ENCODE measurements at places on chromosomes 7 and 10. TPM values are rescaled to one million over a fixed set of nuclear protein-coding genes. Genes with fewer than 3 reads are reported as not detected.

The BMPR1A gene
- polyA plus RNA-seq = 63.2 TPM

The FAM200A gene
- 17.4 TPM for polyA plus RNA-seq

The VAX1 gene
- polyA plus RNA-seq = 0.01 TPM

The ASB15 gene
- 1.4 TPM for polyA plus RNA-seq

The CALD1 gene
- 267 TPM for polyA plus RNA-seq

The NANOS1 gene
- polyA plus RNA-seq = 3.4 TPM

The SRRM3 gene
- polyA plus RNA-seq = 2.6 TPM

The PDZD7 gene
- polyA plus RNA-seq = 3.8 TPM

The KAT6B gene
- polyA plus RNA-seq = 48.8 TPM

The VWA2 gene
- polyA plus RNA-seq = 1.9 TPM

The SORBS1 gene
- polyA plus RNA-seq = 26.6 TPM

The CDHR3 gene
- polyA plus RNA-seq = 6.8 TPM

DNA sequence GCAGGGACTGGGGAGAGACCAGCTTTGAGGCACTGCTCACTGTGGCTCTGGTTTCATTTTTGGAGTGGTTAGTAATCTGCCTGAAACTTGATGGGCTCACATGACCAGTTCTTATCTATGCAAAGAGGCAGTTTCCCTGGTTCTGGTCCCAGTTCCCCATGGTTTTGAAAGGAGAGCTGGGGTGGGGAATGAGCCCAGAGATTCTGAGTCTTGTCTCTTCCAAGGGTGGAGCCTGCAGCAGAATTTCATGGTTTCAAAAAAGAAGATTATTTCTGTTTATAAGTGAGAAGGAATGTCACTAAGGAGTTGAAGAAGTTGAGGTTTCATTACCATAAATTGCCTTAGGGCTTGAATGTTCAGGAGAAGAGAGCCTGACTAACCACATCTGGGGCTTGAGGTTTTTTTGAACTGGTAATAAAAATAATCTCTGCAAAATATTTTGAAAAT lies 190.2 kb upstream of the HABP2 start:
- no peak for DNase-seq

- DNase-seq = no peak
Measured at GRCh38 chr10:96122824-96123223, 7.3 kb upstream of the ZNF518A start.

- no peak for DNase-seq
Measured at GRCh38 chr10:10871352-10871751, 146.3 kb upstream of the CELF2 start.

GRCh38 chr7:133313575-133313974 lies 60.7 kb downstream of the EXOC4 start:
- DNase-seq = no peak

- DNase-seq = no peak
Measured at GRCh38 chr7:41033500-41033899, 669.4 kb downstream of the INHBA start.

GRCh38 chr7:134752006-134752760 lies 27.3 kb upstream of the CALD1 start:
- no peak for DNase-seq

DNA sequence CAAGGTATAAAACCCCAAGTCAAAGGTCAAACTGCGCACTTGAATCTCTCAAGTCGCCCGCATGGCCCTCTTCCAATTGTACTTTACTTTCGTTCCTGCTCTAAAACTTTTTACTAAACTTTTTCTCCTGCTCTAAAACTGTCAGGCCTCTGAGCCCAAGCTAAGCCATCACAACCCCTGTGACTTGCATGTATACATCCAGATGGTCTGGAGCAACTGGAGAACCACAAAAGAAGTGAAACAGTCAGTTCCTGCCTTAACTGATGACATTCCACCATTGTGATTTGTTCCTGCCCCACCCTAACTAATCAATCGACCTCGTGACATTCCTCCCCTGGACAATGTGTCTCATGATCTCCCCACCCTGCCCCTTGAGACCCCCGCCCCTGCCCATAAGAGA lies 35.6 kb upstream of the PIK3CG start:
- DNase-seq = no peak

DNA sequence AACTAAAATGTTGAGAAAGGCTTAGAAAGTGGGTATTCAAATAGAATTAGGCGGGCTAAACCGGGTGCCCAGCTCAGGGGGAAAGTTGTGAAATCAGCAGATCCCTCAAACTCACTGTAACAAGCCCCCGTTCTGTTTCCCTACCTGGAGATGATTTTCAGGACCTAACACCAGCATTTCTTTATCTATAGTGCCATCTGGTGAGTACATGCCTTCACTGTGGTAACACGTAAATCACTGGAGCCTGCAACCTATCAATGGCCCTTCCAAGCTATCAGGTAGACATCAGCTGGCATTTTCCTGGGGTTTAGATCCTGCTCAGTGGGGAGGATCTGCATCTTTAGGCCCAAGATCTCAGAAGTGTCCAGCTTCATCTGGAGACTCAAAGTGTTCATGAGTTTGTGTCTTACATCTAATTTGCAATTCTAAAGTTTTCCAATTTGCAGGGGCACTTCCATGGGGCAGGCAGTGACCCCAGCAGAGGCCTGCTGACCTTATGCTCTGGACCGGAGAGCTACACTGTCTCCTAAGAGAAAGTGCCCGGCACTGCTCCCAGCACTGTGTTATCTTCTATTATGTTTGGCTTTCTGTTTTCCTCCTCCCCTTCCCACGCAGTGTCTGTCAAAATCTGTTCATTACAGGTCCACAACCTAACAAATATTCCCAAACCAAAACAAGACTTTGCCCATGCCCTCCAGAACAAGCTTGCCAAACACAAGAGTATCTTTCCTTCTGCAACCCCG lies 132.5 kb downstream of the LSM5 start:
- DNase-seq = no peak

DNA sequence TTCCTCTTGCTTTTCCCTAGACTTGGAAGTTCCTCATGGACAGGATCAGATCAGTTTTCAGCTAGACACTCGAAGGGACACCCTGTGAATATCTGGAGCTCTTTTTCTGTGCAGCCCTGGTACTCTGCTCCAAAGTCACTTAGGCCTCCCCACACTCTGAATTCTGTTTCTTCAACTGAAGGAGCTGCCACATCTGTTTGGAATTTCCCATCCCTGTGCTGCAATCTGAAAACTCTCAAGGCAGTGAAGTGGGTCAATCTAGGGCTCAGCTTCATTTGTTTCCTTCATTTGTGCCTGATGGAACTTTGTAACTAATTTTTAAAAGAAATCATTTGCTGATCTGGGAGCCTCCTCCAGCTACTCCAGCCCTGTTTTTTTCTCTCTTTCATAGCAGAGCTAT lies 9.6 kb downstream of the EPC1 start:
- DNase-seq = no peak

DNA sequence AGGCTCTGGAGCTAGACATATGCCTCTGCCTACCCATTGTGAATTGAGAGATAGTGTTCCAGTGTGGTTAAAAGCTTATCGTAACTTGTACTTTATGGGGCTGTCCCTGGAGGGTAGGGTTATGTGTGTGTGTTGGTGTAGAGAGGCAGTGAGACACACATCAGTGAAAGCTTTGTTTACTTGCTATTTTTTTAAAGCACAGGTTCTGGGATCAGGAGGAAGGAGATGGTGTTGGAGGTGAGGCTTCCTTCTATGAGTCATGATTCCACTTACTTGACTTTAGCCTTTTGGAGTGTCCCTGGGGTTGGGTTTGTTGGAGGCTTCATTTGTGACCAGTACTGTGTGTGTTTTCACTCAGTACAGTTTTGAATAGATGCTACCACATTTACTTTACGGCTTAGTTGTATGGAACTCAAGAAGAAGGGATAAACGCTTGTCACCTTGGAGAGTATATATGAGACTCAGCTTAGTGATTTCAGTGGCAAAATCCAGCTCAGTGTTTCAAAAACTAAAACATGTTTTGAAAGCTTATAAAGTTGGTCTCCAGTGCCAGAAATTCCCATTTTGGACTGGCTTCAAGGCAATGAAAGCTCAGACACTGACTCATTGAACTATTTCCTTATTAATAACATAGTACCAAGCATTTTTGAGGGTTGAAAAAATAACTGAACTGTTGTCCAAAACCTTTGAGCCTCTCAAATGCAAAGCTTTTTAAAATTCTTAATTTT lies 106.2 kb downstream of the PLXDC2 start:
- DNase-seq = no peak

DNA sequence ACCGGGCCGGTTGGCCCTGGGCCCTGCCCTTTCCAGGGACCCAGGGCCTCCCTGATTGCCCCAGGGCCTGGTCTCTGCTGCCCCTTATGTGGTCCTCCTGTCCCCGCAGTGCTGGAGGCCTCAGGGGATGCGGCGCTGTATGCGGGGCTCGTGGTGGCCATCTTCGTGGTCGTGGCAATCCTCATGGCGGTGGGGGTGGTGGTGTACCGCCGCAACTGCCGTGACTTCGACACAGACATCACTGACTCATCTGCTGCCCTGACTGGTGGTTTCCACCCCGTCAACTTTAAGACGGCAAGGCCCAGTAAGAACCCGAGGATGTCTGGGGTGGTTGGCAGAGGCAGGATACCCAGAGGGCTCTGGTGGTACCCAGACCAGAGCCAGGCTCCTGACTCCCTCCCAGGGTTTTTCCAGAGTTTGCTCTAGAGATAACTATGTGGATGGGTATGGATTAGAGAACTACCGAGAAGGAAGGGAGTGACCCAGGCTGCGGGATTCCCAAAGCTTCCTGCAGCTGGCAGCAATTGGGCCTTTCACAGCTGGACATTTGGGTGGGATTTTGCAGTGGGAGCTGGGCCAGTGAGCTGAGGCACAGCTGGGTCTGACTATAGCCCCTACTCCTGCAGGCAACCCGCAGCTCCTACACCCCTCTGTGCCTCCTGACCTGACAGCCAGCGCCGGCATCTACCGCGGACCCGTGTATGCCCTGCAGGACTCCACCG lies 28.1 kb upstream of the SLC29A3 start:
- DNase-seq = no peak

- DNase-seq = no peak
Measured at GRCh38 chr10:102004376-102004775, 51.6 kb downstream of the ARMH3 start.

GRCh38 chr7:7996568-7996967 lies 28.0 kb downstream of the GLCCI1 start:
- no peak for DNase-seq

DNA sequence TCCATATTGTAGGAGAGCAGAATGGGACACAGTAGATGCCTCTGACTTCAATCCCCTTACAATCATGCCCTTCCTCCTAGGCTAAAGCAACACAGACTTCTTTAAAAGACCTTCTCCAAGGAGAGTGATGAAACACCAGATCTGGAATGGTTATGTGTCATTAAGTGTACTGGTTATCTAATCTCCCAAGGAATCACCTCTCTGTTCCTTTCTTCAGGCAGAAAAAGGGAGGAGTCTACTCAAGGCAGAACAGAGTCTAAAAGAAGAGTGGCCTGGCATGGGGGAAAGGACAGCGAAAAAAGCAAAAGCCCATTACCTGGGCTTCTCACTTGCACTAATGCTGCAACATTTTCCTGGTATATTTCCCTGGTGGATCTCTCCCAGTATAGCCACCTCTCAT lies 2.9 kb downstream of the ELMO1 start:
- no peak for DNase-seq

DNA sequence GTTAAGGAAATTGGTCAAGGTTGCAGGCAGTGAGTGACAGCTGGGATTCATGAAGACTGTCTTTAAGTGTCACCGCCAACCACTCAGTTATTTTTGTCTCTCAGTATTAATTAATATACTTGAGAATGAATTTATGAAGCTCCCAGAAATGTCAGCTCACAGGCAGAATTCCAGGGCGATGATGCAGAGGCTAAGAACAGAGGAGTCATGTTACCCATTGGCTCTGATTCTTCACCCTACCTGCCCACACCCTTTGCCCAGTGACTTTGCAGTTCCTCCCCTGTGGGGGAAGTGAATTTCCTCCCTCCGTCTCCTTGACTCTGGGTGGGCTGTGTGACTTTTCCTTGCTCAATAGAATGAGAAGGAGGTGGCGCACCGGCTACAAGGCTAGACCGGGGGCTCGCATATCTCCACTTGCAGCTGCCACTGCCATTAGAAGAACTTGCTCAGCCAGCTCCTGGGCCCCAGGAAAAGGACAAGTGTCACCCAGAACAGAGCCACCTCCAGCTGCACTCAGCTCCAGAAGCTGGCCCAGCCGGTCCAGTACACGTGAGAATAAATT lies 157.1 kb upstream of the PRKCQ start:
- DNase-seq = no peak

- peak; percentile 54 for DNase-seq
Measured at GRCh38 chr10:66931340-66931948, 5.6 kb downstream of the LRRTM3 start.

GRCh38 chr10:124100124-124100523 lies 6.7 kb upstream of the CHST15 start:
- DNase-seq = no peak

GRCh38 chr7:117349570-117349969 lies 26.7 kb upstream of the WNT2 start:
- no peak for DNase-seq

- no peak for DNase-seq
Measured at GRCh38 chr7:70436790-70437350, 695.1 kb upstream of the GALNT17 start.

- DNase-seq = no peak
Measured at GRCh38 chr7:137579913-137580640, 236.5 kb upstream of the PTN start.

- DNase-seq = no peak
Measured at GRCh38 chr10:100984672-100985177, 2.6 kb downstream of the MRPL43 start.

DNA sequence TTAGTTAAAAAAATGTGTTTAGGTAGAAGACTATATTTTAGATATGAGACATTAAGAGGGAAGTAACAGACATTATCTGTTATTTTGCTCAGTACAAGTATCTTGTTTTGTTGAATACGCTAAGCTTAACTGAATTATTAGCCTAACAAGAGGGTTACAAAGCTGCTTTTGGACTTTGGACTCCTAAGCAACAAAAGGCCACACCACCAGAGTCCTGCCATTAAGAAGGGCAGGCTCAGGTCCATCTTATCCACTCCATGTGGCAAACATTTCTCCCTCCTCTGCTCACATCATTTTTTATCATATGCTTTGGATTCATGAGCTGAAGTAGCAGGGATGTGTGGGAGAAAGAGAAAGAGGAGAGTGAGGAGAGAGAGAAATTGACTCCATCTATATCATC lies 33.5 kb downstream of the OSBPL3 start:
- no peak for DNase-seq

DNA sequence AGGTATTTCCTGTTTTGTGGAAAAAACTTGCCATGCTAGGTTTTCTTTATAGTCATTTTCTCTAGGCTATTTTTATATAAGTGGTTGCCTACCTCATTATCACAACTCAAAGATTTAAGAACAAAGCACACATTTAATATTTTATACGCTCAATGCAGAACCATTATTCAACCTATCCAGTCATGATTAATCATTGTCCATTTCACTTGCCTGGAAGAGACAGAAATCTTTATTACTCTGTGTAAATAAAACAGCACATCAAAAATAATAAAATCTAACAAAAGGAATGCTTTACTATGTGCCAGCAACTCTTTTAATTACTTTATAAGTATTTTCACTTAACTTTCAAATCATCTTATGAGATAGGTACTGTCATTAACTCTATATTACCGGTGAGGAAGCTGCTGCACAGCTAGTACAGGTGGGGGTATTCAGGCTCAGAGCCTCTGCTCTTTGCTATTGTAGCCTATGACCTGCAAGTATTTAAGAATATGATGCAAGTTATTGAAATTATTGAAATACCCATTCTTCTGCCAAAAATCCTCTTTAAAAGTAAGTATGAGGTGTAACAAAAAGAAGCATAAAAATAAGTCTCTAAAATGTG lies 16.4 kb upstream of the TAS2R16 start:
- no peak for DNase-seq
